ENCODE measurements at places on chromosomes 2 and 18.

- no peak for DNase-seq
Measured at GRCh38 chr18:7871560-7872456, 304.7 kb downstream of the PTPRM start.

DNA sequence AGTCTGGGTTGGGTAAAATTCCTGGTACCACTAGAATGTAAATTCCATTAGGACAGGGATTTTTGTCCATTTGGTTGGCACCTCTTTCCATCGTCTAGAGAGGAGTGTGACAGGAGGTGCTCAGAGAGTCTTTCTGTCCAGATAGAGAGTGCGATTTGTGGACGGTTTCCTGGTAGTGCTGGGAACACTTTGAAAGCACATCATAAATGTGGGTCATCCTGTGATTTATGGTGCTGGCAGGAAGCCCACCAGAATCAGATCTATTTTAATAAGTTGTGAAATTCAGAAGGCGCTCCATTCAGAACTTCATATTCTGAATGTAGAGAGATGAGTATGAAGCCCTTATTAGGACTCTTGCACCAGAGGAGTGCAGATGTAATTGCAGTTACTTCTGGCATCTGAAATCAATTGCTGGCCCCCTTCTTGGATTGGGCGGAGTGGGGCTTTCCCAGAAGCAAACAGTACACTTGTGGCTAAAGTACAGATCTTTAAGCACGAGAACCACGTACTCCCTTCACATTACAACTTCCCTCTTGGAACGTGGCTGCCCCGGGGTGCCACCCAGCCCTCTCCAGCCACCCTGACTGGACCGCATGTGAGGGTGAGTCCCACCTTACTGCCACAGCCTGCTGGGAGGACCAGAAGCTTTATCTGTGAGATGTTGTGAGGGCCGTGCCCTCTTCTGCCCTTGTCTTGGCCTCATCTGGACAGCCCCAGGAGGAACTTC lies 243.2 kb downstream of the MYO3B start:
- no peak for DNase-seq

GRCh38 chr2:48134704-48135103 lies 228.4 kb upstream of the FBXO11 start:
- DNase-seq: no peak

GRCh38 chr2:81195017-81195773 lies 890.6 kb upstream of the LRRTM1 start:
- no peak for DNase-seq

All from stromal cell of bone marrow (primary cell).